Hindlimb muscle (tissue), 1 donor: ENCODE measurements at places on chromosomes 3 and 15. TPM values are rescaled to one million over a fixed set of nuclear protein-coding genes. Genes with fewer than 3 reads are reported as not detected.

Gene ROPN1
- polyA plus RNA-seq: not detected

Gene SERPINI2
- polyA plus RNA-seq: 0.36 TPM

Gene GP9
- 0.30 TPM for polyA plus RNA-seq

Gene ZNF80
- 0.09 TPM for polyA plus RNA-seq

Gene IQCH
- polyA plus RNA-seq: 0.53 TPM

Gene CLDN18
- 0.44 TPM for polyA plus RNA-seq

Gene DAPK2
- polyA plus RNA-seq: 5.1 TPM

Gene FBXW12
- polyA plus RNA-seq: 0.14 TPM

Gene DNAJA4
- 77.5 TPM for polyA plus RNA-seq

Gene KLF15
- 1.6 TPM for polyA plus RNA-seq

Gene ZNF662
- 15.8 TPM for polyA plus RNA-seq

Gene CORO2B
- polyA plus RNA-seq: 4.7 TPM

Gene HIGD2B
- polyA plus RNA-seq: not detected

Gene STAG1
- 33.2 TPM for polyA plus RNA-seq

Gene TSC22D2
- 57.1 TPM for polyA plus RNA-seq

Gene SLC9A9
- 14.0 TPM for polyA plus RNA-seq

Gene TMEM108
- 28.5 TPM for polyA plus RNA-seq

Gene GRAMD1C
- 1.7 TPM for polyA plus RNA-seq

Gene P3H2
- polyA plus RNA-seq: 63.2 TPM

Gene COL7A1
- 9.3 TPM for polyA plus RNA-seq

Gene DGKG
- polyA plus RNA-seq: 0.89 TPM

Gene PLCL2
- 14.3 TPM for polyA plus RNA-seq

Gene NR1I2
- polyA plus RNA-seq: 0.43 TPM

Gene MCTP2
- polyA plus RNA-seq: 0.67 TPM

Gene MUC20
- 6.6 TPM for polyA plus RNA-seq

Gene KLHL40
- polyA plus RNA-seq: 206 TPM

Gene PLCH1
- polyA plus RNA-seq: 0.41 TPM

Gene SNTN
- polyA plus RNA-seq: not detected

Gene CELSR3
- 0.36 TPM for polyA plus RNA-seq
